Neural crest cell (in vitro differentiated cells): ENCODE measurements at places on chromosomes 1 and 21. TPM values are rescaled to one million over a fixed set of nuclear protein-coding genes. Genes with fewer than 3 reads are reported as not detected.

The PTGS2 gene
- total RNA-seq, result 0.34 TPM in 1 of 2 replicates, not detected in the other

DNA sequence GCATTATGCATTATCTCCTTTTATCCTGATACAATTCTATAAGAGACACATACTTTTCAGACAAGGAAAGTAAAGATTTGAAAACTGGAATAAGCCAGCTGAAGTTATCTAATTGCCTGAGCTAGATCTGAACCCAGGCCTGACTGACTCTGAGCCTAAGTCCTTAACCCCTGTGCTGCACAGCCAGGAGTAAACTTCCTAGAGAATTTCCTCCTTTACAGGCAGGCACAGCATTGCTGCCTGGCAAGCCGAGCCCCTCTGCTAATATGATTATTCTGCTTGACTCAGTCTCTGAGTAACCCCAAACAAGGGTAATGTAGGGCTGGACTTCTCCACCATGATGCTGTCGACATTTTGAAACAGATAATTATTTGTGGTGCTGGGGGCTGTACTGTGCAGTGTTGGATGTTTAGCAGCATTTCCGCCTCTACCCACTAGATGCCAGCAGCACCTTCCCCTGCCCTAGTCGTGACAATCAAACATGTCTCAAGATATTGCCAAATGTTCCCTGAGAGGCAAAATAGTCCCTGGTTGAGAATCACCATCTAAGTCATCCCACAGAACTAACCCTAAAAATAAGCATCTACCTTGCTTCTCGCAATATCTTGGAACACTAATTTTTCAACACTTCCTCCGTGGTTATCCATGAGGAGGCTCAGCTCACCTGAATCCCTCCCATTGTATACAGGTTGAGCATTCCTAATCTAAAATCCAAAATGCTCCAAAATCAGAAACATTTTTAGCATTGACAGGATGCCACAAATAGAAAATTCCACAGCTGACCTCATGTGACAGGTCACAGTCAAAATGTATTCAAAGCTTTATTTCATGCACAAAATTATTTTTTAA lies 18.5 kb downstream of the CAMK1G start:
- no peak overlapping the region for H3K4me3 ChIP-seq
- H3K27me3 ChIP-seq, result peaks cover 25% of the 10 kb centered on the region
- DNase-seq, result peak; percentile 8
- no peaks in the 10 kb centered on the region for H3K36me3 ChIP-seq

DNA sequence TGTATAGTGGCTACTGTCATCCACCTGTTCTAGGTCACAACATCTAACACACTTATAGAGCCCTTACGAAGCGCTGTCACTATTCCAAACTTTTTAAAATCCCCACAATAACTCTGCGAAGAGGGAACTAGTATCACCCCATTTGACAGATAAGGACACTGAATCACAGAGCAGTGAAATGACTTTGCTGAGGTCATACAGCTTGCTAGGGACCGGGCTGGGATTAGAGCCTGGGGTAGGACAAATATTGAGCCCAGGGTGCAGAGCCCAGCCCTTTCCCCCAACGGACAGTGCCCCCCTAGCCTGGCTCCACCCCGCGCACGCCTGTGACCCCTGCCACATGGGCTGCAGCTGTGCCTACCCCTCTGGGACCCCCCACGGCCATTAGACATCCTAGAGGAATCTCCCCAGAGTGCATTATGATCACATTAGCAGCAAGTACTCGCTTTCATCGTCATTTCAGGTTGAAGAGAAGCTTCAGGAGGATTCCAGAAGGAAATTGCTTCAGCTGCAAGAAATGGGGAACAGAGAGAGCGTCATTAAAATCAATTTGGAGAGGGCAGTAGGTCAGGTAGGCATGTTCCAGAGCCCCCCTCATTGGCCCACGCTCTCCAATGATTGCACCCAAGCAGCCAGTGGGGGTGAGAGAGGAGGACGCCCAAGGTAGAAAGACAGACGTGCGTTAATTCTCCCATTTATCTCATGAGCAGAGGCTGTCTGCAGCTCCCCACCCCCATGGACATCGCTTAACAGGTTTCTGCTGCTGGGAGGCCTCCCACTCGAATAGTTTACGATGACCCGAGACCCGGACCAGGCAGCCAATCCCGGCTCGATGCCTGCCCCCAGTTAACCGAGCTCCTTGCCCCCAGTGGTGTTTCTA lies 77.2 kb downstream of the FHAD1 start:
- no peaks in the 10 kb centered on the region for H3K36me3 ChIP-seq
- no peak for DNase-seq
- H3K27me3 ChIP-seq, result peaks cover 4% of the 10 kb centered on the region
- no peak overlapping the region for H3K4me3 ChIP-seq
- H3K4me1 ChIP-seq, result peaks cover 47% of the 10 kb centered on the region

- H3K27ac ChIP-seq, result no peak overlapping the region
- no peak for DNase-seq
- H3K4me1 ChIP-seq, result peaks cover 10% of the 10 kb centered on the region
- no peaks in the 10 kb centered on the region for H3K36me3 ChIP-seq
- H3K27me3 ChIP-seq, result peaks cover 47% of the 10 kb centered on the region
- peak overlapping the region; percentile 65 for H3K4me3 ChIP-seq
These were observed 1.4 kb downstream of the RNF207 start for GRCh38 chr1:6207075-6207885.

DNA sequence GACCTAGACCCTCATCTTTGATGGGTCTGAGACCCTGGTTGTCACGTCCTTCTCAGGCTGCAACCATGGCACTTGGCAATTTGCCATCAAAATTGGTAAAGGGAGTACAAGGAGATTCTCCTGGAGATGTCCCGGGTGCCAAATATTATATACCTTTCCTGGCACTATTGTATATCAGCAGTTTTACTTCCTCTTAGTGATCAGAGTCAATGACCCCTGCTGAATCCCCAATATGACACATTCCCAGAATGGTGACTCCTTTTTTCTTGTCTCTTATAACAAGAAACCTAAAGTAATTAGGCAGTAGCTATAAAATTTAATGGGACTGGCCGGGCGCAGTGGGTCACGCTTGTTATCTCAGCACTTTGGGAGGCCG lies 39.6 kb upstream of the CDC42BPA start:
- H3K4me3 ChIP-seq, result no peak overlapping the region
- H3K27ac ChIP-seq, result no peak overlapping the region
- no peak for DNase-seq
- peaks cover 21% of the 10 kb centered on the region for H3K4me1 ChIP-seq
- no peaks in the 10 kb centered on the region for H3K36me3 ChIP-seq

- H3K27me3 ChIP-seq, result peaks cover 11% of the 10 kb centered on the region
- no peak overlapping the region for H3K4me3 ChIP-seq
- peak overlapping the region; percentile 10 for H3K27ac ChIP-seq
- H3K4me1 ChIP-seq, result peaks cover 17% of the 10 kb centered on the region
- DNase-seq, result no peak
- no peaks in the 10 kb centered on the region for H3K36me3 ChIP-seq
These were observed 1.1 kb upstream of the KNCN start for GRCh38 chr1:46552357-46553237.
